G401 (cell line): ENCODE measurements at places on chromosomes 3 and 15.

DNA sequence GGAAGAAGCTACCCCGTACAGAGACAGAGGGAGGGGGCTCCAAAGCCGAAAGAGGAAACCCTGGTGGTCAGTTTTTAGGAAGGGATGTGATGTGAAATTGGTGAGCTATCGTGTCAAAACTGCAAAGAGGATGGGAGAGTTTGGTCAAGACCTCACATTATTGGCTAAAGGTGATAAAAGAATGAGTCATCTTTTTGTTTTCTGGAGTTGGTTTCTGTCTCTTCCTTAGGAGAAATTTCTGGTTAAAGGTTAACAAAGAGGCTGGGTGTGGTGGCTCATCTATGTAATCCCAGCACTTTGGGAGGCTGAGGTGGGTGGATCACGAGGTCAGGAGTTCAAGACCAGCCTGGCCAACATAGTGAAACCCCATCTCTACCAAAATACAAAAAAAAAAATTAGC is 217.8 kb upstream of the CBLB start:
- DNase-seq, result no peak

DNA sequence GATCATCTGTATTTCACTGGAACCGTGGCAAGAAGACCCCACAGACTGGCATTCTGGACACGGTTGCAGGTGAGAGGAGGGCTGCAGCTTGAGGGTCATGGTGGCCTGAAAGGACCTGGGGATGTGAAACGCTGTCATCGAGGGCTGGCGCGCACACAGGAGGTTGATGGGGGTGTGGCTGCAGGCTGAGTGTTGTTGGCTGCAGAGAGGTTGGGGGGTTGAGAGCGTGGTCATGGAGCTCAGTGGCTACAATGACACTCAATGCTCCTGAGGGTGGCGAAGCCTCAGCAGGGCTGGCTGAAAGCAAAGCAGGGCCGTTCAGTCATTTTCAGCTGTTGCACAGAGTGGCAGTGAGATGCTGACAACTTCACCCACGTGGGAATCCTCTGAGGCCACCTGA is 21.0 kb downstream of the CPN2 start:
- no peak for DNase-seq

DNA sequence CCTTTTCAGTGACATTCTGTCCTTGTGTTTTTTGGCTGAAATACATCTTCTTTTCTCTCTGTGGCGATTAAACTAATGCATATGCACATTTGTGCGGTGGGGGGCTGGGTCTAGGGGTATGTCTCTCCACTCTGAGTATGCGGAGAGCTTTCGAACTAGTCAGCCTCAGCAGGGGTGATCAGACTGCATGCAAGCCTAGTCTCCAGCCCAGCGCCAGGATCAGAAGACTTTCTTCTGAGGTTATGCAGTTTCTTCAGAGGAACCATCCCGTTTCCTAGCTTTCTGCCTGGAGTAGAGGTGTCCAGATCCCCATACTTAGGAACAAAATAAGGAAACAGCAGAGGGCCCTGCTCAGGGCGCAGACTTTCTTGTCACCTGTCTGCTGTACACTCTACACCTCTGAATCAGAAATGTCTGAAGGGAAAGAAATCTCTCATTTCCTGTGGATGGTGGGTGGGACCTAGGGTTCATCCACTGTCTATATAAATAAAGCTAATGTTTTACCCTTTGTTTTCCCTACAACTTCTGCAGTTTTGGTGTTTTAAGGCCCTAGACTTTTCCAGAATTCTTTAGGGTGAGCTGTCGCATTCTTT is 230.4 kb downstream of the ABHD5 start:
- DNase-seq, result no peak

GRCh38 chr3:161510510-161511260 is 14.1 kb downstream of the OTOL1 start:
- no peak for DNase-seq

GRCh38 chr3:13016721-13017255 is 56.4 kb downstream of the IQSEC1 start:
- no peak for DNase-seq

DNA sequence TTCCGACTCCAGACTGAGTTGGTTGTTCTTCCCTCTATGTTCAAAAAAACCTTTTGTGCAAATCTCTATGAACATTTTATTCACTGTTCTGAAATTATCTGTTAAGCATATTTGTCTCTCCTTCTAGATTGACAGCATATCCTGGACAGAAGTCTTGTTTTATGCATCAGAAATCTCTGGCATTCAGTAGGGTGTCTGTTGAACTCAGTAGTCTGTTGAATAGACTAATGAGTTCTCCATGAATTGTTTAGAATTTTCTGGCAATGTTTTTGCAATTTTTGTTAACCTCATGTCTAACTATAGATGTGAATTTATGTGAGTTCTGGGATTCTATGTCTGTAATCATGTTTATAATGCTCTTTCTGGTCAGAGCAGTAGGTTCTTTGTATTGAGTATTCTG is 222.5 kb upstream of the KCNMB2 start:
- DNase-seq, result no peak

GRCh38 chr15:83692746-83693581 is 39.0 kb downstream of the ADAMTSL3 start:
- no peak for DNase-seq

DNA sequence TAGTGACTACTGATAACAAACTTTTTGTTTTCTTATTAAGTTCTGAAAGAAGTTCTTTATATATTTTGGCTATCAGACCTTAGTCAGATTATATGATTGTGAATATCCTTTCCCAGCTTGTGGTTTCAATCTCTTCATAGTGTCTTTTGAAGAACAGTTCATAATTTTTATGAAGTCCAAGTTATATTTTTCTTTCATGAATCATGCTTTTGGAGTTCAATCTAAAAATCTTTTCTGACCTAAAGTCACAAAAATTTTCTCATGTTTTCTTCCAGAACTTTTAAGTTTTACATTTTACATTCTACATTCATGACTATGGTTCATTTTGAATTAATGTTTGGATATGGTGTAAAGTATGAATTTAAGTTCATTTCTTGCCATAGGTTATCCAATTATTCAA is 34.2 kb upstream of the OCA2 start:
- DNase-seq, result no peak
